ENCODE measurements at places on chromosomes 13 and 19.

DNA sequence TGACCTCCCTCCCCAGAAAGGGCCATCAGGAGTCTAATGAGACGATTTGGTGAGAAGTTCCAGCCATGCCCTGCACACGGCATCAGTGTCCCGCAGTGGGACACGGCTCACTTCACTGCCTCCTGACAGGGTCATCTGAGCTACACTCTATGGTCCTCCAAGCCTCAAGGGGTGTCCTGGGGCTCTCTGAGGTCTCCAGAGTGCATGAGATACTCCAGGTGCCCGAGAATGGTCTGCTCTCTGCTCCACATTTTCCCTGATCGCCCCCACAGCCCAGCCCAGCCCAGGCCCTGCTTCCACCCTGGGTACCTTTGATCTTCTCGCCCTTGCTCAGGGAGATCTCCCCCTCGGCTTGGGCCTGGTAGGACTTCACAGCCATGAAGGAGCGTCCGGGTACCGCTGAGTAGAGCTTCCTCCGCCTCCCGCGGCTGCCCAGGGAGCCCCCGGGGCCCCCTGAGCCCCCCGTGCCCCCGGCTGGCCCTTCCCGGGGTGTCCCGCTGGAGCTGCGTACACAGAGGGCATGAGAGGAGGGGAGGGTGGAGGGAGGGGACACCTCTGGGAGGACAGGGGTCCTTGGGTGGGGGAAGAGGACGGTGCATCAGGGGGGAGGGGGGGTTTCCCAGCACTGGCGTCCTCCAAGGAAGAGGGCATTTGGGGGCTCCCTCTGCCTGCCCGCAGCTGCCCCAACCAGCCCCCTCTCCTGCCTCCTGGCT lies 17.3 kb downstream of the SHANK1 start:
- no peak for DNase-seq

DNA sequence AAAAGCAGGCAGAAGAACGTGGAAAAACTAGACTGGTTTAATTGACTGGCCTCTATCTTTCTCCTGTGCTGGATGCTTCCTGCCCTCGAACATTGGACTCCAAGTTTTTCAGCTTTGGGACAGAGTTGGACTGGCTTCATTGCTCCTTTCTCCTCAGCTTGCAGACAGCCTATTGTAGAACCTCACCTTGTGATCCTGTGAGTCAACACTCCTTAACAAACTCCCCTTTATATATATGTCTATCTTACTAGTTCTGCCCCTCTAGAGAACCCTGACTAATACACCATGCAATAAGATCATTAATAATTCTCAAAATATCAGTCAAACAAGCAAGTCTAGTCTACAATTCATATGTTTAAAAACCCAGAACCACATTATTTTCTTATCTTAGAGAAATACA lies 662.4 kb downstream of the TBC1D4 start:
- no peak for DNase-seq

DNA sequence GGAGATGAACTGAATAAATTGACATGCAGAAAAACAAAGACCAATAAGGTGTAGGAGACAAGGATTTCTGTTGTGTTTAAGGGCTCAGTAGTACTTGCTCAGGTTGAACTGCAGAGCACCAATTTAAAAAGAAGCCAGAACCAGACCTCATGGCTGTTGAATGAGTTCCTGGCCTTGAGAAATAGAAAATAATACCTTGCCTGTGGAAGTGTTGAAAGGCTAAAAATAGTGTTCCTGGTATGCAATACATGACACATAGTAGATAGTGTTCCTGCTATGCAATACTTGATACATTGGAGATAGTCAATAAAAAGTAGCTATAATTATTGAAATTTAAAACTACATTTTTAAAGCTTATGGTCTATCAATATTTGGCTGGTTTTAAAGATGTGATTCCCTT lies 595.8 kb downstream of the PCDH9 start:
- DNase-seq, result no peak

GRCh38 chr13:113845723-113846635 lies 17.9 kb downstream of the GAS6 start:
- DNase-seq, result no peak
